D721Med (cell line): ENCODE measurements at places on chromosomes 4 and X.

GRCh38 chr4:8024073-8024786 lies 84.6 kb upstream of the AFAP1 start:
- no peak for DNase-seq

GRCh38 chr4:147303174-147303872 lies 177.6 kb upstream of the EDNRA start:
- no peak for DNase-seq

DNA sequence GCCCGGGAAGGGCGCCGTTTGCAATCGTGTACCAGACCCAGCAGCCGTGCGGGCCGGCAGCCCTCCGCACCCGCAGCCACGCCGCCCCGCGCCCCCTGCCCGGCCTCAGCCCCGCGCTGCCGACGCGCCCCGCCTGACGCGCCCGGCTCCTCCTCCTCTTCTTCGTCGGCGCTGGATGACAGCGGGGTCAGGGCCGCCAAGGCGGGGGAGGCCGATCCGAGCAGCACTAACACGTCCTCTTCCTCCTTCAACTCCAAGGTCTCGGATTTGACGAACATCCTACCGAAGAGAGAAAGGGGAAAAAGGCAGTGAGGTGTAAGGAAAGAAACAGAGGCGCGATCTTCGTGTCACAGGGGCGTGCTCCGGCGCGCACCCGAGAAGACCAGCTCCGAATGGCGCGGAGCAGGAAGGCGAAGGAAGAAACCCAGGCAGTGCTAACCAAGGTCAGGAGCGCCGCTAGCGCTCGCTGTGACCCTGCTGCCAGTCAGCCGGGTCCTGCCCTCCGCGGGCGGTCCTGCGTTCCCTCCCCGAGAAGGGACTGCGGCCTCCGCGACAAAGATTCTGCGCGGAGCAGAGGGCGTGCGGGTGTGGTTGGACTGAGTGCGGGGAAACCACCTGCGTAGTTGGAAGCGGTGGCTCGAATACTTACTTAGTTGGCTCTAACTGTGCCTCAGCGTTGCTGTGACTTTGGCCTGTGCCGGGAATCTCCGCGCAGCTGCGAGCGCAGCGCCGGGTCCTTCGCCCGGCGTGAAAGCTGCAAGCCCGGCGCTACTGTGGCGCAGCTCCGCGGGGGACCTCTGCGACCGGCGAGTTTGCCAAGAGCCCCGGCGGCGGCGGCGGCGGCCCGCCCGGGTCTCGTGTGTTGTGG lies 548 bp downstream of the NEUROG2 start:
- DNase-seq = no peak

GRCh38 chr4:8019396-8020365 lies 80.0 kb upstream of the AFAP1 start:
- no peak for DNase-seq

GRCh38 chrX:82218361-82218760 lies 1016.5 kb downstream of the SH3BGRL start:
- DNase-seq = no peak
